Activated T-cell treated with anti-CD3 and anti-CD28 coated beads for 4 hours (primary cell): ENCODE measurements at places on chromosomes 3 and 15.

- DNase-seq: no peak
These were observed 20.7 kb downstream of the TPM1 start for GRCh38 chr15:63063164-63063756.

DNA sequence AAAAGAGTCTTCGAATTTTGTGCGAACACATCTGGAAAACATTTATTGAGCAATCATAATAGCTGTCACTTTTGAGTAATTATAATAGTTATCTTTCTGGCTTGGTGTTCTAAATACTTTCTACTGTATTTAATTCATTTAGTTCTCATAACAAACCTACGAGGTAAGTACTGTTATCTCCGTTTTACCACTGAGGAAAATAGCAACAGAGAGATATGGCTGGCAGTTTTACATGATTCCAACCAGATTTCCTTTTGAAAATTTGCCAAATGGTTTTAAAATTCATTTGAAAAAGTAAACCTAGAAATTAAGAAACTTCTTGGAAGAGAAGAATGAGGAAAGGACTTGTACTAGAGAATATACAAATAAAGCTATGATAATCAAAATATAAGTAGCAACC, 37.3 kb upstream of the MGA start:
- no peak for DNase-seq

DNA sequence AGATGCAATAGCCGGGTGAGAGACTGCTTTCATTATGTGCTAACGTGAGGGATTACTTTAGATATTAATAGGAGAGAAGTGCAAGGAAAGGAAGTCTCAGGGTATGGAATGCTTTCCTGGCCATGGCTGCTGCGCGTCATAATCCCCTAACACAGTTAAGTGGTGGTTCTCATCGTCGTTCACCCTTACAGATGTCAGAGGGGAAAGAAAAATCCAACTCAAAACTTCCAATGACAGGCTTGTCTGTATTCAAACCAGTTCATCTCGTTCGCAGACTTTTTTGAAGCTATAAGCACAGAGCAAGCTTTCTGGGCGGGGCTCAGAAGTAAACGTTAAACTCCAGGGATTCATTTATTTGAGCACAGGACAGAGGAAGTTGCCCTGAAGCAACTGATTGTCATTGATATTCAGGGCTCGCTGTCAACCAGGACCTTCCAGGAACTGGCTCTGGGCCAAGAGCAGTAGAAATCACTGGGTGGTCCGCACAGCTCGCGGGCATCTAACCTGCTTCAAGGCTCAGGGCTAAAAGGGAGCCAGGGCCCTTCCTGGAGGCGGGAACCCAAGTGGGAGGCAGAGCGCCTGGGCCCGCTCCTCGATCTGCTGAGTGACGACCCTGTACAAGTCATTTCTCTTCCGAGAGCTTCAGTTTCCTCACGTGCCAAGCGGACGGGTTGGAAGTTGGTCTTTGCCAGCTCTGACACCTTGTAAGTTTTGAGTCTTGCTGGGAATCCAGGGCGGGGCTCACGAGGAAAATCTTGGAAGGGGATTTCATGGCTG, 1.1 kb upstream of the LPP start:
- no peak for DNase-seq

- DNase-seq: no peak
These were observed at the start of gene FAH for GRCh38 chr15:80152896-80153876. TSS of gene FAH (plus strand) at chr15:80152999. CDS start at chr15:80153055, 56 bp downstream.

GRCh38 chr15:93150910-93151881, 62.2 kb upstream of the RGMA start:
- DNase-seq: no peak

GRCh38 chr3:171349392-171349791, 110.8 kb downstream of the TNIK start:
- DNase-seq: no peak

GRCh38 chr3:116808725-116809124, 99.1 kb downstream of the TUSC7 start:
- DNase-seq: no peak

- no peak for DNase-seq
These were observed 608.1 kb downstream of the ZNF385D start for GRCh38 chr3:21142949-21143348.

DNA sequence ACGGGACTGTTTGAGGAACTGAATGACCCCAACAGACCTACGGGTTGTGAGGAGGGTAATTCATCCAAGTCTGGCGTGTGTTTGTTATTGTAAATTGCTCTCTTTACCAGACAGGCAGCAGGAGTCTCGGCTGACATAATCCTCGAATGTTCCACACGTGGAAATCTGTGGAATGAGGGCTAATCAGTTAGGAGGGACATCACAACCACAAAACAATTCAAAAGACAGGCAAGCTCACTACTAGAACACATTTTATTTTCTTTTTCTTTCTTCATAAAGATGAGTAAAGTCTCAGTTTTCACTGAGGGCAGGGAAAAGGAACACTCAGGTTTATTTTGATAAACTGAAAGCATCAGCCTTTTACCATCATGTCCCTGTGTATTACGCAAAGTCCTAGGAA, 53.8 kb downstream of the GRK7 start:
- DNase-seq: no peak

DNA sequence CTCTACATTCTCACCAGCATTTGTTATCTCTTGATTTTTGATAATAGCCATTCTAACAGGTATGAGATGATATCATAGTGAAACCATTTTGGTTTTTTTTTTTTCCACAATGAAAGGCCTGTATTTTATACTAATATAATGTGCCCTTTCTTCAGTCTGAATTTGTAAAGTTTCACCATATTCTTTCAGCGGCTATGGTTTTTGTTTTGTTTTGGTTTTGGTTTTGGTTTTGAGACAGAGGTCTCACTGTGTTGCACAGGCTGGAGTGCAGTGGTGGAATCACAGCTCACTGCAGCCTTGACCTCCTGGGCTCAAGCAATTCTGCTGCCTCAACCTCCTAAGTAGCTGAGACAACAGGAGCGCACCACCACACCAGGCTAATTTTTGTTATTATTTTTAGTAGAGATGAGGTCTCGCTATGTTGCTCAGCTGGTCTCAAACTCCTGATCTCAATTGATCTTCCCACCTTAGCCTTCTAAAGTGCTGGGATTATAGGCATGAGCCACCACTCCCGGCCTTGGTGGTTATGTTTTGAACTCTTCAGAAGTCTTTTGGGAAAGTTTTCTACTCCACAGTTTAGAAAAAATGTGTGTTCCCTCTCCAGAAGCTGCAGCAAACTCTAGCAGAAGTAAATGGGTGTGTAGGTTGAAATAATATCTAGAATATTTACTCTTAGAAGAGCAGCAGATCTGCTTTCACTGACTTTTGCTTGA, 110.2 kb upstream of the UMPS start:
- DNase-seq: no peak

- DNase-seq: no peak
These were observed 736 bp downstream of the ARHGEF26 start for GRCh38 chr3:154121701-154122551.

GRCh38 chr3:126361211-126361610, 4.0 kb upstream of the KLF15 start:
- DNase-seq: no peak

- DNase-seq: no peak
These were observed 1.7 kb downstream of the CCDC9B start for GRCh38 chr15:40338921-40339620.

- DNase-seq: no peak
These were observed 36.6 kb downstream of the FAN1 start for GRCh38 chr15:30940359-30940758.

GRCh38 chr3:136778865-136779264, 26.7 kb upstream of the STAG1 start:
- no peak for DNase-seq

GRCh38 chr15:68511073-68511991, 67.5 kb upstream of the CORO2B start:
- no peak for DNase-seq

GRCh38 chr3:155012584-155012983, 67.5 kb upstream of the MME start:
- no peak for DNase-seq

DNA sequence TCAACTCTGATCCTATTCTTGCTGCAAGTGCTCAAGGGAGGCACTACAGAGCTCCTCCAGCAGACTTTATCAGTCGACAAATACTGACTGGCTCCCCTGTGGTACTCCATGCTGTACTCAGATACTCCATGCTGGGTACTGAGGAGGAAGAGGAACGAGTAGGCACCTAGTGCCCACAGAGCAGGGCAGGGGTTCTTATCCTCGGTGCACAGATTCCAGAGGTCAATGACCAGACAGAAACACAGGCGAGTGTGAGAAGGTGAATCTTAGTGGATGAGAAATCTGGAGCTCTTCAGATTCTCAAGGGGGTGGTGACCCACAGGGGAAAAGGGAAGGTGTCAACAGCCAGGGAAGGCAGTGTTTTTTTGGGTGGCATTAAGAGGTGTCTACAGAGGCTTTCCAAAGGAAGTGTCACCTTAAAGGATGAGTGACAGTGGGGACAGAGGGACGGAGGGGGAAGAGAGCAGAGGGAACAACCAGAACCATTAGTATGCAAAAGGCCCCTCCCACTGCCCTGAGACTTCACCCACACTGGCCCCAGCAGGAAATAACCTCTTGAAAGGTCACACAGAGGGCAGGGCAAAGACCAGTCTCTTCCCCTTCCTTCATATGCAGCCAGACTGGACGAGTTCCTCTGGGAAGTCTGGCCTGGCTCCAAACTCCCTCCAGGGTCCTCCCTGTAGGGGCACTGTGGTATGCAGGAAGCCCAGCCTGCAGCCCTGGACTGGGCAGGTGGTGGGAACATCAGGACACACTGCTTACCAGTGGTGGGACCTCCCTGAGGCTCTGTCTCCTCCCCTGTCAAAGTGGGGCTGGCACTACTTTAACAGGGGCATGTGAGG, 27.5 kb downstream of the CCDC12 start:
- no peak for DNase-seq
